ENCODE measurements at places on chromosomes 16 and 17.

- DNase-seq = no peak
Observed at GRCh38 chr17:27336184-27336583, 42.3 kb downstream of the WSB1 start.

DNA sequence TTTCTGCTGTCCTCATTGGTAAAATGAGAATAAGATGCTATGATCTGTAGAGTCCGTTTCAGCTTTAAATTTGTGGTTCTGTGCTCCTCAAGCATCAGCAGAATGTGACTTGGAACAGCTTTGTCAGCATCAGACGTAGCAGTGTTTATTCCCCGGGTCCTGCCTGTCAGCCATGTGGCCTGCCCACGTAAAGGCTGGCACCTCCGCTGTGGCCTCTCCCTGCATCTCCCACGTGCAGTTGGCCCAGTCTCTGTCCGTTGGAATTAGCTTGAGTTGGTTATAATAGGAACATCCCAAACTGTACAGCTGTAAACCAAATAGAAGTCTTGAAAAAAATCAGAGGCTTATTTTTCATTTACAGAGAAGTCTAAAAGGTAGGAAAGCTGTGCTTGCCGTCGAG, 61.7 kb downstream of the ARHGAP44 start:
- no peak for DNase-seq

DNA sequence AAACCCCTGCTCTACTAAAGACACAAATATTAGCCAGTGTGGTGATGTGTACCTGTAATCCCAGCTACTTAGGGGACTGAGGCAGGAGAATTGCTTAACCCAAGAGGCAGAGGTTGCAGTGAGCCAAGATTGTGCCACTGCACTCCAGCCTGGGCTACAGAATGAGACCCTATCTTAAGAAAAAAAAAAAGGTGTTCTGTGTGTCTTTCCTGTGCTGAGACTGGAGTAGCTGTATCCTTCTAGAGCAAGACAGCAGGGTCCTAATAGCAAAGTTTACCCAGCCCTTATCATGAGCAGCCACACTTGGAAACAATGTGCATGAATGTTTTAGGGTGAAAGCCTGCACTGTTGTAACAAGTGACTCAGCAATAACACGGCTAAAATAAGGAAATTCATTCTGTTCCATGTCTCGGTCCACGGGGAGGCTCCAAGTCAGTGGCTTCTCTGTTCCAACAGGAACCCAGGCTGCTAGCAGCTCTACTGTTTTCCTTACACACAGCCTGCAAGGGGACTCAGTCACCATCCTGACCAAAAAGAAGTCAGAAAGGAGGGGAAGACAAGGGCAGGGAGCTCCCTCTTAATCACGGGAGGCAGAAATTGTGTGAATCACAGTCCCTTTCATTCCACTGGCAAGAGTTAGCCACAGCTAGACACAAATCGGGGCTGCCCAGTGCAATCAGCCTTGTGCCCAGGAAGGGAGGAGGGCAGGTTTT, 7.1 kb upstream of the SLC5A11 start:
- DNase-seq = no peak

DNA sequence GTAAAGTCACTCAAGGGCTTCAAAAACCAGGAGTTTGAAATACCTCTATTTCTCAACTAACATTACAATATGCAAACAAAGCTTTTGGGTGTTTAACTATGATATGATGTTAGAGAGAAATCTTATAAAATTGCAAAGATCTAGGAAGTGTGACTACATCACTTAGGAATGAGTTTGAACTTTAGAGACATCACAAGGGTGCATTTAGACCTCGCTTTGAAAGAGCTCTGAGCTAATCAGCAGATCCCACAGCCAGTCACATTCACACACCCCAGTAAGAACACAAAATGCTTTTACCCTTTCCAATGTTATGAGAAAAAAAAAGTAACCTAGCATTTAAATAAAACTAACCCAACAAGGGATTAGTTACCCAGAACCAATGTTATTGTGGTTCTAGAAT, 45.2 kb downstream of the HYDIN start:
- DNase-seq = no peak

DNA sequence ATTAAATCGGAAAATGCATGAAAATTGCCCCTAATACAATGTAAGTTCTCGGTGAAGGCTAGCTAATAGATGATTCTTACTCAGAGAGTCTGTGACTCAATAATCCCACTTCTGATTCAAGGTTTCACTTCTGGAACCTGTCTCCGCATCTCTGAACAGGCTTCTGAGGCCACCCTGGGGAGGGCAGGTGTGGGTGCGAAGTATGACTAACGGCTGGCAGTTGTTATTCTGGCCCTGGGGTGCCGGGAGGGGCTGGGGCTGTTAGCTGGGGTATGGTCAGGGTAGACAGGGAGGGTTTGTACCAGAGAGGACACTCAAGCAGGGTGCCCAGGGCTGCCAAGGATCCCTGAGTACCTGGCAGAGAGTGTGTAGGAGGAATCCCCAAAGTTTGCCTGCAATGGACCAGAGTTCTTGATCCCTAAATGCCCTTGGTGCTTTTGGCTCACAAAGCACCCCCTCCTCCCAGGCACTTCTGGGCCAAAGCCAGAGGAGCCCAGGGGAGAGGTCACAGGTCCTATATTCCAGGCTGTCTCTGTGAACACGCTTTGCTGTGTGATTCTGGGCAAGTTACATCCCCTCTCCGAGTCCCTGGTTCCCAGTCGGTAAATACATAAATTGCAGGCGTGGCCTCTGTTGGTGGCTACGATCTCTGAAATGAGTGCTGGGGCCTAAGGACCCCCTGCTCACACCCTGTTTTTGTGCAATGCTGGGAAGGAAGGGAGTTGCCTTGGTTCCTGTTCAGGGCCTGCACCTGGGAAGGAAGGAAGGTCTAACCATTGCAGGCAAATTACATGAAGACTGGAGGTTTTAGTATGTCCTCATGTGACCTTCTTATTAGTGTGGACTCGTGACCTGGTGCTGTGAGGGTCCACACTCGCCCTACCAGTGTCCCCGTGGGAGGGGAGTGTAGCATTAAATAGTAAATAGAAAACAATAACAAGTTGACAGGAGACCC, 49.9 kb upstream of the CPNE2 start:
- DNase-seq = peak; percentile 89

DNA sequence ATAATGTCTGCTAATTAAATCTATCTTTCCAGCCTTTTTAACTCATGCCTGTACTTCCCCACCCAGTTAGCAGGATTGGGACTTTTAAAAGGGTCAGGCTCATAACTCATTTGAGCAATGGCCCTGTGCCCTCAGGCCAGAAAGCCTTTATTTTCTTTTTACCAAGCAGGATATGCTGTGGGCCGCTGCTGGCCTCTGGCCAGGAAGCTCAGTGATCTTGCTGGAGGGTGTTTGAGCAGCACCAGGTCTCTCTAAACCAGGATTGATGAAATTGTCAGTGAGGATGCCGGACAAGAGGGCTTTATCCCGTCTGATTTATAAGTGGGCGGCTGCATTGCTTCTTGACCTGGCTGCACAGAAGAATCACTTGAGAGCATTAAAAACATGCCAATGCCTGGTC, 187.8 kb downstream of the RAB11FIP4 start:
- DNase-seq = no peak

Measured in activated T-cell treated with anti-CD3 and anti-CD28 coated beads, Interleukin-2, amount 50 U/mL, for 48 hours (primary cell).